ENCODE measurements at places on chromosomes 5 and 9.
A peak's percentile ranks its signal among the peaks of the same experiment; 100 is the strongest.

DNA sequence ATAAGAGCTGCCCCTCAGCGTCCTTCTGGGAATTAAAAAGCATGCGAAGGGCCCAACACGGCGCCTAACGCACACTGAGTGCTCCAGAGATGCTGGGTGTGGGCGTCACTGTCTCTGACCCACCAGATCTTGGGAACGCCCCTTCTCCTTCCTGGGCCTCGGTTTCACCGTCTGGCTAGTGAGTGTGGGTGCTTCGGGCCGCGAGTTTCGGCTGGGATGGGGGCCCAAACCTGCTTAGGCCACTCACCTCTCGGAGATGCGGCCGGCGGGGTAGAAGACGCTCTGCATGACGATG lies 3.7 kb downstream of the PIP5KL1 start:
- DNase-seq, result no peak

- no peak for DNase-seq
Measured at GRCh38 chr9:13804532-13804931, 509.4 kb downstream of the NFIB start.

GRCh38 chr5:112551419-112552032 lies 132.4 kb upstream of the EPB41L4A start:
- DNase-seq, result peak; percentile 8

DNA sequence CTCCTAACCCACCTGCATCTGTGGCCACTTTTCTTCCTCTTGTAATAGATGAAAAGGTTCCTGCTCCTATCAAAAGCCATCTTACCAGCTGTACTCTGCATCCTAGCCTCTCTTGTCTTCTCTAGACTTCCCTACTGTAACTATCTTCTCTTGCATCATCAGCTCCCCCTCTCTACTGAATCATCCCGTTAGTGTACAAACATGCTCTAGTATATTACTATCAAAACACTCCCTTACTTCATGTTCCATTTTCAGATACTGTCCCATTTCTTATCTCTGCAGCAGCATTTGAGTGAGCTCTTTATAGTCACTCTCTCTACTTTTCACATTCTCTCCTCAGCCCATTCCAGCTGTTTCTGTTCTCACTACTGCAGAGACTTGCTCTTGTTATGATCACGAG lies 2.8 kb downstream of the SRA1 start:
- DNase-seq, result no peak

DNA sequence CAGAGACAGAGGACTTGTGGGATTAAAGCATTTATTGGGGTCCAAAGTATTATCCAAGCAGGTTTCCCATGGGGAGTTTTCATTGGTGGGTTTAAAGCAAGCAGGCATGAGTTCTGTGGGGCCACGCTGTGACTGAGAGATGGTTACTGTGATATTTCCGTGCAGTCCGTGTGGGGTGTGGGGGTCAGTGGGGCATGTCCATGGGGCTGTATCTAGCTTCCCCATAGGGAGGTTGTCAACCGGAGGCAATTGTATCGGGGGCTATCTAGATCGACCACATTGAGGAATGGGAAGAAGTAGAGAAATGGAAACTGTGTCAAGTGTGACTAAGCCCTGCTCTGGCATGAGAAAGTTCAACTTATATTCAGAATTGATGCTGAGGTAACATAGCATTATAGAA lies 7.1 kb upstream of the RPS23 start:
- DNase-seq, result no peak

GRCh38 chr5:97338729-97339128 lies 155.7 kb upstream of the RIOK2 start:
- no peak for DNase-seq

DNA sequence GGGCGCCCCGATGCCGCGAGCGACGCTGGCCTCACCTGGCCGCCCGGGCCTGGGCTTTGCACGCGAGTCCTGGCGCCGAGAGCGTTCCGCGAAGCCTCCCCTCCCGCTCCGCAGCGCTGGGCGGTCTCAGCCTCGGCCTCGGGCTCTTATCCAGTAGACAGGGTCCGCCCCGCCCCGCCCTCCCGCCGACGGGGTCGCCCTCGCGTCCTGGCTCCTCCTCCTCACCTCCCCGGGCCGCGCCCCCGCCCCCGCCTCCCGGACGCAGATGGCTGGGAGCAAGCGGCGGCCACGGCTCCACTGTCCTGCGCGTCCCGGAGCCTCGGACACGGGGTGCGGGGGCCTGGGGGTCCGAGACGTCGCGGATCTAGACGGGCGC lies at the start of gene SLC6A3:
TSS of gene SLC6A3 (minus strand) at position 128 of the 376 bp plus-strand sequence. CDS start 2,243 bp downstream, outside the sequence.
- peak; percentile 10 for DNase-seq

GRCh38 chr5:96885518-96886338 lies 9.4 kb downstream of the ERAP2 start:
- DNase-seq, result peak; percentile 31

GRCh38 chr5:130884023-130884422 lies 281.0 kb downstream of the HINT1 start:
- DNase-seq, result no peak

DNA sequence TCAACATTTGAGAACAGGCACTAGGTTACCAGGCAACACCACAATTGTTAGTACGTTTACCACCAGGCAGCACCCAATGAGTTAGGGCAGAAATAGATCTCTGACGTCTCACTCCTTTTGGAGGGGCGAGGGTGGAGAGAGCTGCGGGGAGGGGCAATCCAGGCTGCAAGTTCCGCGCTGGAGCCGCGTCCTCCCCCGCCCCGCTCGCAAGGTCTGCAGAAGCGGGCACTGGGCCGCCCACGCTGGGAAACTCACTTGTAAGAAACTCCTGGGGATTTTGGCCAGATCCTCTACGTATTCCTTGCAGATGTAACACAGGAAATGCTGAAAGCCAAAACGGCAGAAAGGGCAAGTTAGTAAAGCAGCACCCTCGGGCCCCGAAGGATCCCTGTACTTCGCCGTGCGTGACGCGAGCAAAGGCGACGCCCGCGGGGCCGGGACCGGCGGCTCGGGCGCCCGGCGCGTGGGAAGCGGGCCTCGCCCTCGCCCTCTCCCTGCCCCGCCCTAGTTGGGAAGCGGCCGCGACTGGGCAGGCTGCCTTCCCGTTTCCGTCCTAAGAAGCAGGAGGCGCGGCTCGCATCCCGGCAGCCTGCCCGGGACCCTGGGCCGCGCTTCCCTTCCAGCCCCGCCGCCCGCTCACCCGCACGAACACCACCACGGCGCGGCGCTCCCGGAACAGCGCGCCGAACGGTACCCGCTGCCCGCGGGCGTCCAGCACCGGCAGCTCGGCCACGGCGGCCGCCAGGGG lies 493 bp downstream of the PRXL2C start:
- DNase-seq, result peak; percentile 67

DNA sequence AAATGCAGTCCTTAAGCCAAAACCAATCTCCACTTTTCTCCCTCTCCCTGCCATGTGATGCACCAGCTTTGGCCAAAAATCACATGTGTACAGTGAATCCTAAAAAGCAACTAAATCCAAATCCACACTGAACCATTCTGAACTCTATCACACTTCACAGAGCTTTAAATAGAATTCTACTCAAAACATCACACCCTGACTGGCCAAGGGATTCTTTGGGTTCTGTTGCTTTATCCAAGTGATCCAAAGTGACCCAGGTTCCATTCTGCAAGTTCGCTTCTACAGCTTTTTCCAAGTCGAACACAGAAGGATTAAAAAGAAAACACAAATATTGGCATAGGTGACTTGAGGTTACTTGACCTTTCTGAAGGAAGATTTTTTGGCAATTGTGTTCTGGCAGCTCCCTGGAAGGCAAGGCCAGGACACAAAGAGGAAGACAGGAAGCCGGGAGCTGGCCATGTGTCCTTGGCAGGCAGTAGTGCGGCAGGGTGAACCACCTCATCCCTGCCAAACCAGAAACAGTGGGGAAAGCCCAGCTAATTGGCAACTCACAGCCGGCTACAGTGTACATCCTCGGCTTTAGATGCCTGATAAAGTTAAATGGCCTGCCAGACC lies 115.0 kb downstream of the NFIB start:
- no peak for DNase-seq

DNA sequence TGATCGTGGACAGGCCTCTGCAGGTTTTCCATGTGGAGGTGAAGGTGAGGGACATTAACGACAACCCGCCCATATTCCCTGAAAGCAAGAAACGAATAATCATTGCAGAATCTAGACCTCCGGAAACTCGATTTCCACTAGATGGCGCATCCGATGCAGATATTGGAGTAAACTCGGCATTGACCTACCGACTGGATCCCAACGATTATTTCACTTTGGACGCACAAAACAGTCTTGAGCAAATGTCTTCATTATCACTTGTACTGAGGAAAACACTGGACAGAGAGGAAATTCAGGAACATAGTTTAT lies 621 bp downstream of the PCDHA13 start:
- no peak for DNase-seq

DNA sequence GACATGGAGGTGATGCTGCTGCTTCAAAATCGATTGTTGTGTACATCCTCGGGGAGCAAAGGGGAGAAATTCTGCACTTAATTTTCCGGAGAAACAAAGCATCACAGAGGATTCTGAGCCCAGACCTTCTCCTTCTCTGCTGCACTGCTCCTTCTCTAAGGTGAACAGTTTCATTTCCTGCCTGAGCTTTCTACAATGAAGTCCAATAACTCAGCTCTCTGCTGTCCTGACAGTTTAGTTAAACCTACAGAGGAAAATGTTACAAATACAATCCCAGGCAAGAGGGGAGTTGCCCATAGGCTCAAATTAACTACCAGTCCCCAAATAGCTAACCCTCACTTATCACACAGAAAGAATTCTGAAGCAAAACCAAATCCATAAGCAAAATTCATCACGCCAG lies 206.3 kb downstream of the EFNA5 start:
- DNase-seq, result no peak

DNA sequence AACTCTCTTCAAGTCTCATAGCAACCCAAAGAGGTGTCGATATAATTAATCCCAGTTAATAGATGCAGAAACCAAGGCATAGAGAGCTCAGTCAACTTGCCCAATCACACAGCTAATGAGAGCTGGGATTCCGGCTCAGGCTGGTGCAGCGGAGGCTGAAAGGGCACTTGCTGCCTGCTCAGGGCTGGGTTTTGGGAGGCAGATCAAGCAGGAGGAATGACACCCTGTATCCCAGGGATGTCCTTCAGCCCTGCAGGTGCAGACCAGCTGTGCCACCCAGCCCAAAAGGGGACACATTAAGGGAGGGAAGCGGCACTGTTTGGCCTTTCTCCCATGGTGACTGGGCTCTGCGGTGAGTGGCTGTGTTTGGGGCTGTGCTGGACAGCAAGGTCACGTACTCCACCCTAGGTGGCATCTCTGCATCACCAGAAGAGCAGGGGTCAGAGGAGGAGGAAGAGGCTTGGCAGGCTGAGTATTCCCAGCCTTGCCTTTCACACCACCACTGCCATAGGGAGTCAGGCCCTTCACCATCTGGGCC lies 124.1 kb downstream of the MVB12B start:
- DNase-seq, result no peak

DNA sequence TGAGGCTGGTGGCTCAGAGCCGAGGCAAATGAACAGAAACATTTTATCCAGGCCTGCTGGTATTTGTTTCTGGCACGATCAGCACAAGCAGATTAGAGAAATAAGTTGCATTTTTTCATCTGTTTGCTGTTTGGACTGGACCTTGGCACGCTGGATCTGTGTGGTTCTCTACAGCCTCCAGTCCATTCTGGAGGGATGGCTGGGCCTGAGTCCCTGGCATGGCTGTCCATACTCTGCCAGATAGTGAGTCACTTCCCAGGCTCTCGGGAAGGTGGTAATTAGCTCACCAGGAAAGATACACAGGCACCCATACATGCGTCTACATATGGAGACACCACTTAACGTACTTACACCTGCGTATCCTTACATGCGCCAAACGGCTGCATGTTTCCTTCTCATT lies 78.6 kb downstream of the SPRY4 start:
- no peak for DNase-seq

- DNase-seq, result no peak
Measured at GRCh38 chr5:18141222-18141621, 507.0 kb downstream of the TAF11L14 start.

DNA sequence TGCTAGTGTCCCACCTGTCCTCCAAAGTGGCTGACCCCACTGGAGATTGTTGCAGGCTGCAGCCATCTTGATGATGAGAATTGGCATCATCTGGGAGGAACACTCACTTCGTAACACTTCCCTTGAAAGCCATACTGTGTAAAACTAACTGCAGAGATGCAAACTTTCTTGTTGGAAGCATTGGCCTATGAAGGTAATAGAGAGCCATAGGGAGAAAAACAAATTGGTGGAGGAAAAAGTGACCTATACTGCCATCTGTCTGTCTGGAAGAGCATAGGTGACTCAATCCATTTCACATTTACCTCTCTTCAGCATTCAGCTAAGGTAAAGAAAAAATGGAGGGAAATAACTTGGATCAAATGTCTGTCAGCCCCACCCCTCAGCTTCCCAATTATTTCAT lies 473.4 kb downstream of the NTRK2 start:
- DNase-seq, result no peak

- peak; percentile 48 for DNase-seq
Measured at GRCh38 chr5:177553671-177554429, 513 bp downstream of the FAM193B start.

GRCh38 chr5:115977988-115978387 lies 15.7 kb downstream of the LVRN start:
- DNase-seq, result no peak

DNA sequence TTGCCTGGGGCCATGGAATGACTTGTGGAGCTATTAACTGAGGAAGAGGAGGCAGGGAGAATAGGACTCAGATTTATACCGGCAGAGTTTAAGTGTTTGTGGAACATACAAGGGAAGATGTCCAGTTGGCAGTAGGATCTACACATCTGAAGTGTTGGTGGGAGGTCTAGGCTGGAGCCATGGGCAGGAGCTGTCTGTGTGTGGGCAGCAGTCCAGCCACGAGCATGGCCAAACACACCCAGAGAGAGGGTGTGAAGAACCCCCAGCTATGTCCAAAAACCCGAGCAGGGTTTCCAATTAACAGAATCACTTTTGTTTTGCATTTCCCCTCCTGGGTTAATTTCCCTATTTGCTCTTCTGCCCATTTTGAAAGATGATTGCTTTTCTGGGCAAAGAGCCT lies 393.7 kb downstream of the CDK5RAP2 start:
- DNase-seq, result no peak

DNA sequence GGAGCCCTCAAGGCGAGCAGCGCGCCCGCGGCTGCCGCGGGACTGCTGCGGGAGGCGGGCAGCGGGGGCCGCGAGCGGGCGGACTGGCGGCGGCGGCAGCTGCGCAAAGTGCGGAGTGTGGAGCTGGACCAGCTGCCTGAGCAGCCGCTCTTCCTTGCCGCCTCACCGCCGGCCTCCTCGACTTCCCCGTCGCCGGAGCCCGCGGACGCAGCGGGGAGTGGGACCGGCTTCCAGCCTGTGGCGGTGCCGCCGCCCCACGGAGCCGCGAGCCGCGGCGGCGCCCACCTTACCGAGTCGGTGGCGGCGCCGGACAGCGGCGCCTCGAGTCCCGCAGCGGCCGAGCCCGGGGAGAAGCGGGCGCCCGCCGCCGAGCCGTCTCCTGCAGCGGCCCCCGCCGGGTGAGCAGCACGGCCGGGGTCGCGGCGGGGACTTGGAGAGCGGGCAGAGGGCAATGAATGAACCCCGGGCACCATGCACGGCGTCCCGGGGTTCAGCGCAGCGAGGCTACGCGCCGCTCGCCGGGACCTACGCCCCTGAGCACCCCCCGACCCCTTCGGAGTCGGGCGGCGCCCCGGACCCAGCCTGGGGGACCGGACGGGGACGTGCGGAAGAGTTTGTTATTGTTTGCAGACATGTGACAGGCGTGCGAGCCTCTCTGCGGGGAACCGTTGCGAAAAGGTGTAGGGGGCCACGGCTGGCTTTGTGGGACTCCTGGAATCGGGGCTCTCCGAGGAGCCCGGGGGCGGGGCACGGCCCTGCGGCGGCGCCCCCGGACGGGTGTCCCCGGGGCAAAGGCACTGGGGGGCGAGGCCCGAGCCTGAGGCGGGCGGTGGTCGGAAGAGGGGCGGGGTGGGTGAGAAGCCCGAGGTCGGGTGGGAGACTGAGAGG lies 553 bp downstream of the MAP3K1 start:
- DNase-seq, result peak; percentile 56

GRCh38 chr9:9961487-9961886 lies 651.3 kb downstream of the PTPRD start:
- DNase-seq, result no peak
